Endodermal cell (in vitro differentiated cells): ENCODE measurements at places on chromosomes 5 and 9. TPM values are rescaled to one million over a fixed set of nuclear protein-coding genes. Genes with fewer than 3 reads are reported as not detected.

GRCh38 chr9:107020040-107020530 lies 157.1 kb downstream of the ZNF462 start:
- no peaks in the 10 kb centered on the region for H3K36me3 ChIP-seq
- peaks cover 10% of the 10 kb centered on the region for H3K4me1 ChIP-seq
- peak overlapping the region; percentile 60 for H3K4me3 ChIP-seq
- peak; percentile 71 for DNase-seq

- DNase-seq, result no peak
- no peaks in the 10 kb centered on the region for H3K4me1 ChIP-seq
- no peaks in the 10 kb centered on the region for H3K27me3 ChIP-seq
- H3K4me3 ChIP-seq, result no peak overlapping the region
These were observed 122.4 kb downstream of the OLFM1 start for GRCh38 chr9:135209852-135210251.

- H3K4me3 ChIP-seq, result no peak overlapping the region
- H3K27ac ChIP-seq, result no peak overlapping the region
- H3K4me1 ChIP-seq, result no peaks in the 10 kb centered on the region
- H3K36me3 ChIP-seq, result no peaks in the 10 kb centered on the region
These were observed 12.3 kb upstream of the SUSD1 start for GRCh38 chr9:112187404-112187803.

GRCh38 chr5:83718195-83718825 lies 2.3 kb downstream of the HAPLN1 start:
- no peak overlapping the region for H3K4me3 ChIP-seq
- H3K27ac ChIP-seq, result no peak overlapping the region
- peaks cover 5% of the 10 kb centered on the region for H3K4me1 ChIP-seq

GRCh38 chr9:21778304-21778703 lies 24.1 kb upstream of the MTAP start:
- H3K4me1 ChIP-seq, result no peaks in the 10 kb centered on the region
- H3K27ac ChIP-seq, result no peak overlapping the region
- no peak for DNase-seq
- no peak overlapping the region for H3K4me3 ChIP-seq

DNA sequence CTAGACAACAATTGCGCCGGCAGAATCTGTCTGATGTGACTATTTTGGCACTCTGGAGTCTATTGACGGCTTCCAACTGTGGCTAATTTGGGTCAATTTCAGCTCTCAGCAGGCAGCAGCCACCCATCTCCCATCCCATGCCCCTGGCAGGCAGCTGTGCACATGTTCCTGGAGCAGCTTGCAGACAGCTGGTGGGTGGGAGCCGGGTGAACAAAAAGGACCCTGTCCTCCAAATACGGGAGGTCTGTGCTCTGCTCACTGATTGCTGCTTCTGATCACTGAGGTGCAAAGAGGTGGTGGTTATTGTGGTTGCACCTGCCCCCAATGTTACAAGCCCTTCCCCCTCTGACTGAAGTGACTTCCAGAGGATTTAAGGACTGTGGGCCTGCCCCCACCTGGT lies 45.0 kb upstream of the N4BP3 start:
- no peak for DNase-seq
- H3K27ac ChIP-seq, result no peak overlapping the region
- H3K4me3 ChIP-seq, result no peak overlapping the region

GRCh38 chr5:173456751-173457171 lies 128.5 kb upstream of the STC2 start:
- H3K27me3 ChIP-seq, result no peaks in the 10 kb centered on the region
- no peaks in the 10 kb centered on the region for H3K36me3 ChIP-seq
- no peaks in the 10 kb centered on the region for H3K4me1 ChIP-seq
- H3K27ac ChIP-seq, result no peak overlapping the region
- H3K4me3 ChIP-seq, result no peak overlapping the region

DNA sequence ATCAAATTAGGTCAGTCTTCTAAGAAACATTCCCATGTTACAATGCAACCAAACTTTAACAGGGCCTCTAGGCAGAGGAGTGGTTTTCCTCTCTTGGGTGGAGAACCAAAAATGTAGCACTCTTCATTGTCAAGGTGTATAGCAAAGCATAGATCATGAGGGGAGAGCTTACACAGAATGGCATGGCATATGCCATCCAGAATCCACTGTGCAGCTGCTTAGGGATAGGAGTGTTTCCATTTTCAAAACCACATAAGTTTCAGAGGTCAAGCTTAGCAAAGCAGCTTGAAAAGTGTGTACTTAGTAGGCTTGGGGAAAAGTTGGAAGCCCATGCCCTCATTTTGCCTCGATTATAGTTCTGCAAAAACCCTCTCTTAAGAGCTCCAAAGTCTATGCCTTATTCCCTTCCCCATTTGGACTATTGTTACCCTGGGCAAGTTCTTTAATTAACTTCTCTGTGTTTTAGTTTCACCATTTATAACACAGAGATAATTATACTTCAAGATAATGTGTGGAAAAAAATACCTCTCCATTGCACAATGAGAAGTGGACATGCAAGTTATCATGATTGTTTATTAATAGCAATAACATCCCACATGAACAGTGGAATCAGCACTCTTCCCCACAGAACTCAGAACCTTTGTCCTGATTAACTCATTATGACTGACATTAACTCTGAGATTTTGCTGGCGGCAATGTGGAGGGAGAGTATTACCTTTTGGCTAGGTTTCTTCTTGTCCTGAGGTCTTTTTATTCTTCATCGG lies 398.9 kb upstream of the WWC1 start:
- H3K27me3 ChIP-seq, result no peaks in the 10 kb centered on the region
- no peak overlapping the region for H3K27ac ChIP-seq
- no peak for DNase-seq
- no peaks in the 10 kb centered on the region for H3K36me3 ChIP-seq
- H3K4me1 ChIP-seq, result no peaks in the 10 kb centered on the region
- no peak overlapping the region for H3K4me3 ChIP-seq

GRCh38 chr5:11432116-11432515 lies 472.1 kb downstream of the CTNND2 start:
- H3K36me3 ChIP-seq, result no peaks in the 10 kb centered on the region
- no peak for DNase-seq
- no peak overlapping the region for H3K4me3 ChIP-seq
- H3K27me3 ChIP-seq, result no peaks in the 10 kb centered on the region
- H3K27ac ChIP-seq, result no peak overlapping the region

DNA sequence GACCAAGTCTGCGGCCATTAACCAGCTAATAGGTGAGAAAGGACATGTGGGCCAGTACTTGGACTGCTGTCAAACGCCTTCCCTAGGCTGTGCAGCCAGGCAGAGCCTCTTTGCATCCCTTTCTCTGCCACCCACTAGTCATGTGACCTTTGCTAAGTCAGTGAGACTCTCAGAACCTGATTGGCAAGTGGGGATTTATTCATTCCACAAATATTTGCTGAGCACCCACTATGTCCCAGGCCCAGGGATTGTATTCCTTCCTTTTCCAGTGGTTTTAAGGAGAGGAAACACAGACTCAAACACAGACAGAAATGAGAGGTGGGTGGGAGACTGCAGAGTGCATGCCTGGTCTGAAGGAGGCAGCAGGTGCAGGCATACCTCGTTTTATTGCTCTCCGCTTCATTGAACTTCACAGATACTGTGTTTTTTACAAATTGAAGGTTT lies 71.6 kb upstream of the GALNT10 start:
- no peaks in the 10 kb centered on the region for H3K36me3 ChIP-seq
- DNase-seq, result peak; percentile 49
- no peak overlapping the region for H3K27ac ChIP-seq
- H3K27me3 ChIP-seq, result peaks cover 30% of the 10 kb centered on the region
- peaks cover 5% of the 10 kb centered on the region for H3K4me1 ChIP-seq

Gene KIF20A
- 49.5 to 75.3 TPM (median 74.6 TPM) in 3 replicates for total RNA-seq

Gene TMEM252
- not detected in 3 replicates for total RNA-seq

Gene EFNA5
- total RNA-seq, result 49.8 and 63.1 TPM in 2 replicates

Gene SOWAHA
- 0.07 and 0.13 TPM in 2 replicates for total RNA-seq

Gene SPATA31A3
- total RNA-seq, result not detected in 2 replicates

GRCh38 chr5:149500922-149501582 lies 50.2 kb downstream of the CSNK1A1 start:
- peaks cover 91% of the 10 kb centered on the region for H3K36me3 ChIP-seq
- no peak overlapping the region for H3K4me3 ChIP-seq
- H3K27ac ChIP-seq, result no peak overlapping the region
- H3K27me3 ChIP-seq, result no peaks in the 10 kb centered on the region
- no peak for DNase-seq
- no peaks in the 10 kb centered on the region for H3K4me1 ChIP-seq

- H3K27ac ChIP-seq, result no peak overlapping the region
- H3K4me3 ChIP-seq, result no peak overlapping the region
- no peaks in the 10 kb centered on the region for H3K4me1 ChIP-seq
- peaks cover 61% of the 10 kb centered on the region for H3K36me3 ChIP-seq
- no peak for DNase-seq
These were observed 18.6 kb upstream of the MOB3B start for GRCh38 chr9:27548055-27548741.

GRCh38 chr5:77367741-77368140 lies 124.4 kb downstream of the WDR41 start:
- no peak overlapping the region for H3K4me3 ChIP-seq
- H3K4me1 ChIP-seq, result no peaks in the 10 kb centered on the region
- H3K27me3 ChIP-seq, result no peaks in the 10 kb centered on the region
- DNase-seq, result no peak
- H3K36me3 ChIP-seq, result no peaks in the 10 kb centered on the region
- no peak overlapping the region for H3K27ac ChIP-seq

Gene PCDHA6
- 5.1 and 6.5 TPM in 2 replicates for total RNA-seq

Gene IFNA13
- total RNA-seq, result not detected in 2 replicates

- no peaks in the 10 kb centered on the region for H3K36me3 ChIP-seq
- no peak for DNase-seq
- H3K27ac ChIP-seq, result no peak overlapping the region
- peaks cover 12% of the 10 kb centered on the region for H3K4me1 ChIP-seq
These were observed 97.8 kb upstream of the KLF4 start for GRCh38 chr9:107587191-107587963.

Gene DRD1
- 0.16 to 0.53 TPM (median 0.34 TPM) in 3 replicates for total RNA-seq

- no peak overlapping the region for H3K27ac ChIP-seq
- H3K4me1 ChIP-seq, result peaks cover 5% of the 10 kb centered on the region
- DNase-seq, result peak; percentile 92
- H3K4me3 ChIP-seq, result no peak overlapping the region
- peaks cover 23% of the 10 kb centered on the region for H3K36me3 ChIP-seq
- H3K27me3 ChIP-seq, result no peaks in the 10 kb centered on the region
These were observed 71.5 kb downstream of the DAP start for GRCh38 chr5:10689391-10690081.

DNA sequence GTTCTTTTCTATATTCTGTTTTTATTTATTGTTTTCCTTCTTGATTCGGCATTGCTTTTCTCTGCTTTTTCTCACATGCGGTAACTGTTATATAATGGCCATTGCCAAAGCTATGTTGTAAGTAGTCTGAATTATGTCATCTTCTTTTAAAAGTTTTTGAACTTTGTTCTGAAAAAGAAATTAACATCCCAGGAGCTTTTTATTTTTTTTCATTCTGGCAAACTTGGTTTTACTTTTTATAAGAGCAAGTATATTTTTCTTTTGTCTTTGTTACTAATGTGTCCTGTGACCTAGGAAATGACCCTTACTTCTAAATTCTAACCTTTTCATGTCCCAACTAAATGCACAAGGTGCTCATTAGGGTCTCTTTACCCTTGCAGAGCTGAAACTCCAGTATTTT lies 26.7 kb upstream of the IZUMO3 start:
- H3K36me3 ChIP-seq, result no peaks in the 10 kb centered on the region
- no peak for DNase-seq
- no peak overlapping the region for H3K4me3 ChIP-seq
- H3K4me1 ChIP-seq, result no peaks in the 10 kb centered on the region
- no peak overlapping the region for H3K27ac ChIP-seq

Gene PCDHA9
- 1.4 and 2.6 TPM in 2 replicates for total RNA-seq

Gene IFNA2
- not detected in 3 replicates for total RNA-seq

Gene UNC13B
- total RNA-seq, result 47.7 and 53.9 TPM in 2 replicates

DNA sequence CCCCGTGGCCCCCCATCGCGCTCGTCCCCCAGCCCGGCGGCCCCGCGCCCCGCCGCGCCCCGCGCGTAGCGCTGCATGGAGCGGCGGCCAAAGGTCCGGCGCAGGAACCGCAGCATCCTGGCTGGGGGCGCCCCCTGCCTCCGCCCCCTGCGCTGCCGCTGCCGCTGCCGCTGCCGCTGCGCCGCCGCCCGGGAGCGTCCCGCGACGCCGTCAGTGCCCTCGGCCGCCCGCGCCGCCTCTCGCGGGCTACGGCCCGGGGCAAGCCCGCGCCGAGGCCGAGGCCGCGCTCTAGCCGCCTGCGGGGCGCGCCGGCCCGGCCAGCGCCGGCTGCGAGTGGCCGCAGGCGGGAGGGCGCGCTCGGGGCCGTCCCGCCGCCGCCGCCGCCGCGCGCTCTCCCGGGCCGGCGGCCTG lies 523 bp downstream of the EPB41L4B start:
- H3K36me3 ChIP-seq, result no peaks in the 10 kb centered on the region
- no peak overlapping the region for H3K4me3 ChIP-seq
- H3K27ac ChIP-seq, result no peak overlapping the region
- H3K4me1 ChIP-seq, result no peaks in the 10 kb centered on the region
- peaks cover 22% of the 10 kb centered on the region for H3K27me3 ChIP-seq

- H3K4me3 ChIP-seq, result no peak overlapping the region
- DNase-seq, result no peak
- no peaks in the 10 kb centered on the region for H3K27me3 ChIP-seq
- peaks cover 61% of the 10 kb centered on the region for H3K36me3 ChIP-seq
These were observed 84.3 kb downstream of the ZNF462 start for GRCh38 chr9:106947106-106947900.

GRCh38 chr9:132161743-132162184 lies at the start of gene NTNG2:
NTNG2 (plus strand) TSS chr9:132162058; CDS start chr9:132166832, 4,774 bp downstream.
- H3K27ac ChIP-seq, result no peak within 1 kb of the TSS
- H3K27me3 ChIP-seq, result peaks cover 91% of the 10 kb centered on the region
- H3K4me3 ChIP-seq, result peak within 1 kb of the TSS; percentile 75
- DNase-seq, result no peak

Gene OR13C2
- not detected in 2 replicates for total RNA-seq

DNA sequence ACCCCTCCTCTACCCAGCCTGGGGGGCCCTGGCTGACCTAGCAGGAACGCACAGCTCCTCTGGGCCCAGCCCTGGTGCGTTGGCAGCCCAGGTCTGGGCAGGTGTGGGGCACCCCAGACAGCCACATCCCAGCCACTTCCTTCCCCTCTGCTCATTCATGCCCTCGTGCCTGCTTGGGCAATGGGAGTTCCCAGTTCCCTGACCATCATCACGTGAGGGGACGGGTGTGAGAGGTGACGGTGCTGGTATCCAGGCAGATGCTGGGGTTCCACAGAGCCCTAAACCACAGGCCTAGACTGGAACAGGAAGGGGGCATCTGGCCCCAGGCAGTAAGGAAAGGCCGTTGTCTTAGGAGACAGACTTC lies 8.4 kb downstream of the RALGDS start:
- no peak for DNase-seq
- no peaks in the 10 kb centered on the region for H3K27me3 ChIP-seq
- H3K4me3 ChIP-seq, result no peak overlapping the region
- H3K4me1 ChIP-seq, result no peaks in the 10 kb centered on the region
- no peak overlapping the region for H3K27ac ChIP-seq

GRCh38 chr9:121098567-121099198 lies 23.9 kb downstream of the CNTRL start:
- H3K27ac ChIP-seq, result no peak overlapping the region
- DNase-seq, result no peak
- peaks cover 27% of the 10 kb centered on the region for H3K36me3 ChIP-seq
- no peaks in the 10 kb centered on the region for H3K4me1 ChIP-seq
- no peaks in the 10 kb centered on the region for H3K27me3 ChIP-seq
- no peak overlapping the region for H3K4me3 ChIP-seq

Gene CA9
- total RNA-seq, result 1.2 to 3.6 TPM (median 1.8 TPM) in 3 replicates

- H3K4me3 ChIP-seq, result no peak overlapping the region
- peak; percentile 66 for DNase-seq
- no peak overlapping the region for H3K27ac ChIP-seq
- no peaks in the 10 kb centered on the region for H3K4me1 ChIP-seq
These were observed 339.2 kb downstream of the PIK3R1 start for GRCh38 chr5:68554571-68555279.

Gene TTF1
- total RNA-seq, result 14.9 to 25.5 TPM (median 23.7 TPM) in 3 replicates
